Suprapubic skin (tissue), 4 donors: ENCODE measurements at places on chromosomes 7 and 10. TPM values are rescaled to one million over a fixed set of nuclear protein-coding genes. Genes with fewer than 3 reads are reported as not detected.

Gene AUTS2
- 42.3 TPM for total RNA-seq

Gene SH2B2
- 5.5 TPM for total RNA-seq

Gene CTAGE8
- total RNA-seq, result 4.7 TPM

Gene ADAP1
- total RNA-seq, result 7.4 TPM

Gene TAS2R39
- not detected for total RNA-seq

Gene MBLAC1
- total RNA-seq, result 4.1 TPM

Gene CRHR2
- not detected for total RNA-seq

Gene C10orf95
- total RNA-seq, result 6.5 TPM
